Amniotic stem cell (primary cell): ENCODE measurements at places on chromosomes 3 and 15.

DNA sequence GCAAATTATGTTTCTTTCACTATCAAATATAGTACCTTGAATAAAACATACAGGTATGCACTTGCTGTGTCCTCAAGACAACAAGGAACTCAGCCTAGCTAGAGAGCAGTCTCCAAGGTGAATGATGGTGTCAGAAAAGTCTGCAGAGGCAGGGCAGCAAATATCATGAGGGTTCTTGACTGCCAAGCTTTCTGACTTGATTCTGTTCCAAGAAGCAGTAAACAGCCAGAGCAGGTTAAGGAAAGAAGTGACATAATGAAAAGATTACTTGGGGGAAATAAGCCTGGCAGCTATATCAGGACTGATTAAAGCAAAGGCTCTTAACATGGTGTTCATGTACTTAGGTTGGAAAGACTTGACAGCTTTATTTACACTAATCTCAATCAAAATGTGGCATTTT lies 192.2 kb upstream of the GADL1 start:
- no peak for DNase-seq

DNA sequence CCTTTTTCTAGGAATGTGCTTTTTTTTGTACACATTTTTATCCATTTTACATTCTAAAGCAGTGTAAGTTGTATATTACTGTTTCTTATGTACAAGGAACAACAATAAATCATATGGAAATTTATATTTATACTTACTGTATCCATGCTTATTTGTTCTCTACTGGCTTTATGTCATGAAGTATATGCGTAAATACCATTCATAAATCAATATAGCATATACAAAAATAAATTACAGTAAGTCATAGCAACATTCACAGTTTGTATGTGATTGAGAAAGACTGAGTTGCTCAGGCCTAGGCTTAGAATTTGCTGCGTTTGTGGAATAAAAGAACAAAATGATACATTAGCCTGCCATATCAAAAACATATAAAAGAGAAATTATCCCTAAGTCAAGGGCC lies 16.5 kb downstream of the THBS1 start:
- no peak for DNase-seq

- DNase-seq, result no peak
These were observed 61.9 kb upstream of the SKIL start for GRCh38 chr3:170295586-170295985.

GRCh38 chr3:121508389-121508788 lies 37.4 kb downstream of the POLQ start:
- no peak for DNase-seq

GRCh38 chr3:107247116-107247515 lies 130.1 kb upstream of the CCDC54 start:
- no peak for DNase-seq

- no peak for DNase-seq
These were observed 31.6 kb upstream of the GNB4 start for GRCh38 chr3:179482857-179483256.

- DNase-seq, result no peak
These were observed 46.8 kb upstream of the VPS8 start for GRCh38 chr3:184765047-184765729.

DNA sequence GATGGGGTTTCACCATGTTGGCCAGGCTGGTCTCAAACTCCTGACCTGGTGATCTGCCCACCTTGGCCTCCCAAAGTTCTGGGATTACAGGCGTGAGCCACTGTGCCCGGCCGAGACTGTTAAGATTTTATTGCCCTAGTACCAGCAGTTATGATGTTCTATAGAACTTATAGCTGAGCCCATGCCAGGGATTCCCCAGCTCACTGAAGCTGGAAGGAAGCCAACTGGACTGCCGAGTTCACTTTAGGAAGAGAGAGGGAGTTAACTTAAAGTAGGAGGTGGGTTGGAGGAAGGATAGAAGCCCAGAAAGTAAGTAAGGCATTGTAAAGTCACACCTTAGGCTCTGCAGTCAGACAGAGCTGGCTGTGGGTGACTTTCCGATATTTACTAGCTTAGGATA lies 101.1 kb upstream of the BOC start:
- no peak for DNase-seq

DNA sequence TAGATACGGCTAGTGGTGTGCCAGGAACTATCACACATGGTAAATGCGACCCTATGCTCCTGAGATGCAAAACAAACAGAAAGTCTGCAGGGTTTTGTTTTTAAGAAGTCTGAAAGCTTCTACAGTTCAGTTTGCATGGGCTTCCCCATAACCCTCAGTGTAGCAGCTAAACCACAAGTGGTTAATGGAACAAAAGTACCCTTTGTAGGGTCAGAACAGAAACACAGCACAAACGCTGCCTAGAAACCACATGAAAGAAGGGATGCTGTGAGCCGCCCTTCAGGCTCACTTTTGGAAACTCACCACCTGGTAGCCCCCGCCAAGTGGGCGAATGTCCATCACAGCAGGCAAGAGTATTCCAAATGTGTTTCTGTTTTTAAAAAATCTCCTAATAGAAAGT lies 46.2 kb downstream of the CTDSPL start:
- DNase-seq, result no peak
